ENCODE measurements at places on chromosomes 12 and 14.

GRCh38 chr12:54204316-54204715, 15.5 kb upstream of the SMUG1 start:
- no peak for DNase-seq

DNA sequence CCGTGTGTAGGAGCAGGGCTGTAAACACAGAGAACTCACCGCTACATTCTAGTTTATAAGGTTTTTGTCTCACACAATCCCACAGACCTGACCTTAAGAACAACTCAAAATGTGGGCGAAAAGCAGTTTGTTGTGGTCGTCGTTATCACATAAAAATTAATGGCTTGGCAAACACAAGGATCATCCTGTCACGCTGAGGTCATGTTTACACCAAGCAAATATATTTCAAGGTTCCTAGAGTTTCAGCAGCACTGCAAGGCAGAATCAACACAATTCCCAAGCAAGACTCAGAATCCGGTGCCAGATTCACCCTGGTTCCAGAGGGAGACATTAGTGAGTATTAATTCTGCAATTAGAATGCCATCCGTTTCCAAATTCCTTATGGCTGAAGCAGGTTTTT, 30.1 kb upstream of the MAP1LC3B2 start:
- DNase-seq = no peak

DNA sequence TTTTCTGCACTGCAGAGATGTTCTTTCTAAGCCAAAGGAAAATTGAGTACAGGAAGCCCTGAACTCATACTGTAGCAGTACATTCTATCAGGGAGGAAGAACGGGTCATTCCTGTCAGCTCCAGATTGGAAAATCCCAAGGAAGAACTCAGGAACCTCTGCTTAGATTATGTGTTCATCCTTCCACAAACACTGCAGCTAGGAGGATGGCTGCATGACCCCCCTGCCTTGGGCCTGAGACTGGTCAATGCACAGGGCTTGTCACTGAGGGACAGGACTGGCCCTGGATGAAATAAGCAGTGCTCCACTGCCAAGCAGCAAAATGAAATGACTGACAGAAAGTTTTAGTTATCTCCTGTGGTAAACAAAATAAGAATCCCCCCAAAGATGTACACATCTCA, 1406.8 kb upstream of the TMEM132C start:
- no peak for DNase-seq

GRCh38 chr12:1488908-1489381, 105.4 kb downstream of the FBXL14 start:
- DNase-seq = no peak

- no peak for DNase-seq
These were observed 43.5 kb downstream of the FLRT2 start for GRCh38 chr14:85573406-85573805.

DNA sequence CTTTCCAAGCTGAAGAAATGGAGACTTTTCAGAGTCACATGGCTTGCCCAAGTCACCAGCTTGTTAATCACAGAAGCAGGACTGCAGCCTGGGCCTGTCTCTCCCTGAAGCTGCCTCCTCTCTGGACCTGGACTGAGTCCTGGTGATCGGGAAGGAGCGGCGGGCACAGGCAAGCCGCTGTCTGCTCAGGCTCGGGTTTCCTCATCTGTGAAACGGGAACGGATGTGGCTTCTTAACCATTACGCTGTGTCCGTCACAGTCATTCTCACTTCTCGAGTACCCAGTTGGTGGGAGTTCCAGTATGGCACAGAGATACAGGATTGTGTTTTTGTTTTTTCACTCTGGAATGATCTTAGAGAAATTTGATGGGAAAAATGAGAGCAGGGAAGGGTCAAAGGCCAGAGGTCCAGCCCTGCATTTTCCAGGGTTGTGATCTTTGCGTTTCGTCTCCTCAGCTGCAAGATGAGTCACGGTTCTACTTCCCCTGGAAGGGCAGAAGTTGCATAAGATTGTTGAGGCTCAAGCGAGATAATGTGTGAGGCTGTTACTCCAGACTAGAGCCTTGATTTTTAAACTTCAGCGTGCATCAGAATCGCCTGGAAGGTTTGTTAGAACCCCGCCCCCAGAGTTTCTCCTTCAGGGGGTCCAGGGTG, 7.6 kb upstream of the LRTM2 start:
- DNase-seq = no peak

DNA sequence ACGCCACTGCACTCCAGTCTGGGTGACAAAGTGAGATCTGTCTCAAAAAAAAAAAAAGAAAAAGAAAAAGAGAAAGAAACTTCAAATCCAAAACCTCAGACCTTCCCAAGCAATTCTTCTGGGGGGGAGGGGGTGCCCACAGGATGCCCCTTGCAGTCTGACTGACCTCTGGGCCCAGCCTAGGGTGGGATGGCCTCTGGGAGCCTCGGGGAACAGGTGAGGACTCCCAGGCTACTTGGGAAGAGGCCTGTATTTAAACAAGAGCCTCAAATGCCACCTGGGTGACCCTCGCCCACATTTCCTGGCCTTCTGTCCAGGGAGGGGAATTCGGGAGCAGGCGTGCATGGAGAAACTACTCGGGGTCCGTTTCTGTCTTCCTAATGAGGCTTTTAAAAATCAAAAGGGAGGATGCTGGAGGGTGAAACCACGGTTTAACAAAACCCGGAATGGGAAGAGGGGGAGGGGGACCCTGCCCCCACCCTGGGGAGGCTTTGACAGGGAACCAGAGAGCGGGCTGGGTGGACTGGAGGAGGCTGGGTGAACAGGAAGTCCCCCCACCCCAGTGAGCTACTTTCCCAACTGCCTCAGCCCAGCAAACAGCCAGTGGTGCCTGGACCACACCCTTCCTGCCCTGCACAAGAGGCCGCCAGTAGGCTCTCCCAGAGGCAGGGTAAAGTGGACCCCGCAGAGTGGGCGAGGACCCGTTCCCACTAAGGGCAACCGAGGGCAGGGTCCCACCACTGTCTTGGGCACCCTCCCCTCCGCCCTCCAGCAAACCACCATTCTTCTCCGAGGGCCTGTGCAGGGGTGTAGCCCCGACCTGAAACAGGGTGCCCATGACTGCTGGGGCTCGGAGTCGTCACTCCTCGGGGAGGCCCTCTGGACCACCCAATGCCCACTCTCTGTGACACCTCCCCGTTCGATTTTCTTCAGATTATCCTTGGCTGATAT, 1.5 kb upstream of the FBRSL1 start:
- DNase-seq = no peak

DNA sequence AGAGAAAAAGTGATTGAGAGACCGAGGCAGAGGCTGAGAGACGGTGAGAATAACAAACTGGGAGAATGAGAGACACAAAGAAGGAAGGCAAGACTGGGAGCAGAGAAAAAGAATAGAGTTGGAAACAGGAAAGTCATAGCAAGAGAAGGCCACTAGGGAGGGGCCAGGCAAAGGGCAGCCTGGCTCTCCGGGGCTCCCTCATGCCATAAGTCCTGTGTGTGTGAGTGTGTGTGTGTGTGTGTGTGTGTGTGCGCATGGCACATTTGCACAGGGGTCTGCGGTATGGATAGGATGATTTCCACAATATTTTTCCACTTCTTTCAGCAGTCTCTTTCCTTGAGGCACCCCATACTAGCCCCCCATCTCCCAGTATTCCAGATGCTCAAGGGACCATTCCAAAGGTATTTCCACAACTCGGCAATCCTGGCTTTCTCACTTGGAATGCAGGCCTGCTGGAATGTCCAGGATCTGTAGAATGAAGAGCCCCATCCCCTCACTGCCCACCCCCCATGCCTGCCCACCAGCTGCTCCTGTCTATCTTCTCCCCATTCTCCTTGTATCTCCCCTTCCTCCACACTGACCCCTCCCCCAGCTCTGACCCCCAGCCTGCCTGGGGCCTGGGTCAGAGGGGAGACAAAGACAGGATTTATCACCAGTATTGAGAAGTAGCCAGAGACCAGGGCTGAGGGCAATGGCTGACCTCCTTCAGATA, 9.0 kb downstream of the GPR84 start:
- DNase-seq = no peak

DNA sequence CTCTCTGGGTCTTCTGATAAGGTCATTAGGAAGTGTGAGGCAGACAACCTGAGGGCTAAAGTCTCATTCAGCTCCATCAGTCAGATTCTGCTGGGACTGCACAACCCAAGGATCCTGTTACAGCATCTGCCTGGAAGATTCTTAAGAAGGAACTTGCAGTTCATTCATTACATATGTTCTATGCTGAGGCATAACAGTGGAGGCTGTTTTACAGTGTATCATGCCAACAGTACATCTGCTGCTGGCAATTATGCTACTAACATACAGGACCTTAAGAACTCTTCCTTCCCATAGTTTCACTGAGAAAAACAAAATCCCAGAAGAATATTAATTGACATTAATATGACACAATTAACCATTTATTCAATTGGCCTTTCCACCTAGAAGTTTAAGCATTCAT, 968.6 kb downstream of the DIO2 start:
- no peak for DNase-seq

DNA sequence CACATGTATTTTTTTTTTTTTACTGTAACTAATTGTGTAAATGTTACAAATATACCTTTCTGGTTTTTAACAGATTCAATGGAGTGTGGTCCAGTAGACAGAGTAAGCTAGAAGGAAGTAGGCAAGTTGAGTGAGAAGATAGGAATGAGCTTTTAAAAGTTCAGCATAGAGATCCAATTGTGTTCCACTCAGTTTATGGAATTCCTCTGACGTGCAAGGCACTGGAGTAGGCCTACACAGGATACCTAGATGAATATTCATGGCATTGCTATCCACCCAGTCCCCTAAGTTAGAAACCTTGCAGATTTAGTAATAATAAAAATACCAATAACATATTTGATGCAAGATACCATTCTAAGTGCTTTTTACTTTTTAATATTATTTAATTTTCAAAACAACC, 225.6 kb upstream of the ARID2 start:
- DNase-seq = no peak

GRCh38 chr14:63895510-63895909, 42.7 kb downstream of the SYNE2 start:
- no peak for DNase-seq

- no peak for DNase-seq
These were observed 5.7 kb upstream of the SLC38A4 start for GRCh38 chr12:46831335-46832129.

GRCh38 chr14:98871796-98872195, 400.2 kb downstream of the BCL11B start:
- DNase-seq = no peak
